ENCODE measurements at places on chromosomes 12 and 14.

- no peak for DNase-seq
Measured at GRCh38 chr12:126903027-126903876, 1363.7 kb upstream of the TMEM132C start.

DNA sequence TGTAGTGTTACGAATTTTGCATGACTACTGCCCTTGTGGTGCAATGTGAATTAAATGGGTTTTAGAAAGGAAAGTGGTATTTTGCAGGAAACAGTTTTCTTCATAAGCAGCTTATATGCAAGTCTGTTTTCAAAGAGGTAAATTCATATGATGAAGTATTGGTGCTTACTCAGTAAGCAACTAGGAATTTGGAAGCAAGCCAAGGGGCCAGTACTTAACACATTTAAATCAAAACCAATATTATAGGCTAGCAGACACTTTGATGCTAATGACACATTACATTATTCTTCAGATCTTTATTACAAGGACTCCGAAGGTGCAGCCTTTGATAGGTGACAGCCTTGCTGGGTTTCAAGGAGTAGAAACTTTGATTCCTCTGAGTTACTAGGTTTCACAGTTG, 23.1 kb downstream of the MGAT4C start:
- no peak for DNase-seq

DNA sequence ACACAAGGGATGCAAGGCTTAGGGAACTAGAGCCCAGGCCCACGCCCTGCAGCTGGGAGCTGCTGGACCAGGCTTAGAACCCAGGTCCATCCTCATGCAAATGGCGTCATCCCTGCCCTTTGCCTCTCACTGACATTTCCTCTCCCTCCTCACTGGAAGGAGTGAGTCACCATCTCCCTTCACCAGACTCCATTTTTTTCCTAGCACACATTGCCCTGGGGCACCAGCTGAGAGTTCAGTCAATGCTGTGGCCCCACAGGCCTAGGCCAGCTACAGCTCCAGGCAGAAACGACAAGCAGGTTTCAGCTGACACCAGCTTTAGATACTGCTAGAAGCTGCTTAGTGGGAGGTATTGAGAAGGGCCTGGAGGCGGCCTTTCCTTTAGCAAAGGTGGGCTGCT, 98.9 kb downstream of the RIMBP2 start:
- no peak for DNase-seq

DNA sequence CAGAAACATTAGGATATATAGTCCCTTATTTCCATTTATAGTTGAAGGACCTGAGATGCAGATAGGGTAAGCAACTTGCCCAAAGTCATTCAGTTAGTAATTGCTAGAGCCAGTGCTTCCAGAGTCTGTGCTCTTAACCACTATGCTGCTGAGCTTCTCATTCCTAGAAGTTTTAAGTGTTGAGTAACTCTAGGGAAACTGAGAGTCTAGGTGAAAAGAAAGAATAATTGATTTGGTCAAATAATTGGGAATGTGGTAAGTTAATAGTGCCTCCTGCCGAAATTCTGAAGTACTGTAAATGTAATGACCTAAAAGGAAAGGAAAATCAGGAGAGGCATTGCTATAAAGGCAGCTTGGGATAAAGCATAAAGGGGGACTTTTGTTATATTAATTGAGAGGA, 14.1 kb downstream of the PYROXD1 start:
- no peak for DNase-seq

DNA sequence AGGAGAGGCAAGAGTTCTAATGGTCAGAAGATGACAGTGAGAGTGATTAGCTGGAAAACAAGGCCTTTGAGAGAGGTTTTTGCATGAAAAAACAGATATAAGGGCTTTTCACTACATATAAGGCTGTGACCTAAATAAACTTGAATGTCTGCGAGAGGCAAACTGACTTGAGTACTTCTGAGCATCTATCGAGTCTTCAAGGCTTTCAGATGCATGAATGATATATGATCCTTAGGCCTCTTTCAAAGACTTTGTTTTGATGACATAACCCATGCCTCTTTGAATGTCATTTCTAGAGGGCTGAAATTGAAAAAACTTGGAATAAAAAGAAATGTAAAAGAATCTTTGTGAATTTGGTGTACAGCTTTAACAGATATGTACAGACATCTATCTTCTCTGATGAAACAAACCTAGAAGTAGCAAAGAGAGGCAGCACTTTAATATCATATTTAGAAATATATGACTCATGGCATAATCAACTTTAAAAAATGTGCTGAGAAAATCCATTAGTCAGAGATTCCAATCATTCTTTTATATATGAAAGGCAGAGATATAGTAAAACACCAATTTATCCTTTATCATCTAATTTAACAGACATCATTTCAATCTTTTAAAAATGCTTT, 72.6 kb downstream of the PPM1H start:
- no peak for DNase-seq

DNA sequence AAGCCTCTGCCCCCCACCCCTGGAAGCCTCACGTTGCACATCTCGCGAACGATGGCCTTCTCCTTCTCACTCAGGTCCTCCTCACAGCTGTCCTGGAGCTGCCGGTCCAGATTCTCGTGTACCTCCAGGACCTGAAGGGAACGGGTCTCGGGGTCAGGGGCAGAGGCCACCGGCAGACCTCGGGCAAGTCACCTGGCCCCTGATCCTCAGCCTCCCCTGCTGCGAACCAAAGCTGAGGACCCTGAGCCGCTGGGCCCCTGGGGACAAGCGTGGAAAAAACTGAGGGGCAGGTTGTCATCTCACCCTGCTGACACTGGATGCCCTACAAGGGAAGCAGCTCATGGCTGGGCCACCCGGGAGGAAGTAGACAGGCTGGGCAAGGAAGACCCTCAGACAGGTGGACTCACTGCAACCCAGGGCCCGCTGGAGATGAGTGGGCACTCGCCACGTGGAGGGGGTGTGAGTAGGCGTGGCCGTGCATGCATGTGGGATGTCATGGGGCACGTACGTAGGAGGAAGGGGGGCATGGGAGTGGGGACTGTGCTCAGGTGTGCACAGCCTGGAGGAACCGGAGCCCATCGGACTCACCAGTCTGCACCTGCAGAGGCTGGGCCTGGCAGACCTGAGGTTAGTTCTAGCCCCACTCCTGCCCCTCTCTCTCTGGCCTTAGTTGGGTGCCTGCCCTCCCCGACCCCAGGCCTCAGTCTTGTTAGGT, 35.1 kb downstream of the CCNK start:
- DNase-seq = no peak

DNA sequence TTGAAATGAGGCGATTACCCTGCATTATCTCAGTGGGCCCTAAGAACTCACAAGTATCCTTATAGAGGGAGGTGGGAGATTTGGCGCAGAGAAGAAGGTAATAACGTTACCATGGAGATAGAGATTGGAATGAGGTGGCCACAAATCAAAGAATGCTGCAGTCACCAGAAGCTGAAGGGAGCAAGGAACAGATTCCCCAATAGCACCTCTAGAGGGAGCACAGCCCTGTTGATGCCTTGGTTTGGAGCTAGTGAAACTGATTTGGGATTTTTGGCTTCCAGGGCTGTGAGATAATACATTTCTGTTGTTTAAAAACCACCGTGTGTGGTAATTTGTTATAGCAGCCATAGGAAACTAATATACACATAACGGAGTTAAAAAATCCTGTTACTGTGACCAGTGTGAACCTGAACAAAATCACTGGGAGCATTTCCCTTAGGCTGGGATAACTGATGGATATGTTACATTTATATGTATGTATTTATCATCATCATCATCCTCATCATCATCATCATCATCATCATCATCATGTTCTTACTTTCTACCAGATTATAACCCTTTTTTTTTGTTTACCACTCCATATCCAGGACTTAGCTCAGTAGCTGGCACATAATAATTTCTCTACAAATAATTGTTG, 100.3 kb downstream of the LIN7A start:
- peak; percentile 41 for DNase-seq

DNA sequence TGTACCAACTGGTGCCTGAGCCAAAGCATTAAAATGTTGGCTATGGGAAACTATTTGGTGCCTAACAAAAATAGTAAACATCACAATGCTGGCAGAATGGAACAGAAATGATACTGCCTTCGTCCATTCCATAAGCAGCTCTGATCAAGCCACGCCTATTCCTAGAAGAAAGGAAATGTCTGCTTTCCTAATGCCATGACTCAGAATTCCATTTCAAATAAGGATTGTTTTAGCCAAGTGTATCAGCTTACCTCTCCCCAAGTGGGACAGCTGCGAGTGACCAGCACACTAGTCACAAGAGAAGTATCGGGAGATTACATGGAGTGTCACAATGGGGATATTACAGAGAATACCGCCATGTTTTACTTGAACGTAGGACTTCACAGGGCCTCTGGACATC, 38.7 kb downstream of the GLT8D2 start:
- no peak for DNase-seq

DNA sequence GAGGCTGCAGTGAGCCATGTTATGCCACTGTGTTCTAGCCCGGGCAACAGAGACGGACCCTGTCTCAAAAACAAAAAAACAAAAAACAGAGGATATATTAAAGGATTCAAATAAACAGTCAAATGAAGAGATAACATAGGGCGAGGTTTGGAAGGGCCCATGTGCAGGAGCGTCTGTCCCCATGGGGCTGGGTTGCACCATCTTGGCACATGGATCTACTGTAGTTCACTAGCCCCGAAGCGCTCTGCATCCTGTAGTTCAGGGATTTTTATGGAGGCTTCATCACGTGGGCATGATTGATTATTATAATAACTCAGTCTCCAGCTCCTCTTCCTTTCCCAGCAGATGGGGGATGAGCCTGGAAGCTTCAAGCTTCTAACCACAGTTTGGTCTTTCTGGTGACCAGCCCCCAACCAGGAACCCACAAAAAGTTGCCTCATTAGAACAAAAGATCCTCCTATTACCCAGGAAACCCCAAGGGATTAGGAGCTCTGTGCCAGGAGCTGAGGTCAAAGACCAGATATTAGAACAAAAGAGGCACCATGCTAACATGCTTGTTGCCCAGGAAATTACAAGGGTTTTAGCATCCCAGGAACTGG, 59.9 kb downstream of the HCAR2 start:
- peak; percentile 9 for DNase-seq

DNA sequence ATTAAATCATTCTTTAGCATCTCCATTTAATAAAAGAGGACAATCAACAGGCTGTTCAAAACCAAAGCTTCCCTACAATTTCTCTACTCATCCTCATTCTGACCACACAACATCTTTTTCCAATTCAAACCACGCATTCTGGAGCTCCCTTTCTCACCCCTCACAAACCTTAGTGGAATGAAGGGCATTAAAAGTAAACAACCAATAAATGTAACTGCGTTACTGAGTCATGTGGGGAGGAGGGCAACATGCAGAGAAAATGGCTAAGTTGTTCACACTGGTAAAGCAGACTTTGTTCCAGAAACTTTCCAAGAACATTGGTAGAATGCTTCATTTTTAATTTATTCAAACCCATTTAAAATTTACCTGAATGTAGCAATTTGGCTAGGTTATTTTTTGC, 19.6 kb downstream of the SOX5 start:
- no peak for DNase-seq

DNA sequence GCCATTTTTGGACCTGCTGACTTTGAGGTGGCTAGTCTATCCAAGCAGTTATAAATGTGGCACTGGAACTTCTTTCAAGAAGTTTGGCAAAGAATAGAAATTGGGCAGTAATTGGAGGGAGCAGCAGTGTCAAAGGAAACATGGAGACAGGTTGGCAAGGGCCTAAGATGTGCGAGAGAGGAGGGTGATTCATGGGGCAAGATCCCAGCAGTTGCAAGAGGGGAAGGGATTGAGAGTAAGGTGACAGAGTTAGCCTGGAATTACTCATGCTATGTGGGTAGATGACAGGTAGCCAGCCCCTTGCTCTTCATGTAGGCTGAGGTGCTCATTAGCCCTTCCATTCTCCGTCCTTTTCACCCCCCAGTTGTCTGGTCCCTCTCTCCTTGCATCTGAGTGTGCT, 42.2 kb downstream of the FBXL14 start:
- no peak for DNase-seq

- DNase-seq = peak; percentile 2
Measured at GRCh38 chr12:90909069-90909770, 45.8 kb downstream of the CCER1 start.

DNA sequence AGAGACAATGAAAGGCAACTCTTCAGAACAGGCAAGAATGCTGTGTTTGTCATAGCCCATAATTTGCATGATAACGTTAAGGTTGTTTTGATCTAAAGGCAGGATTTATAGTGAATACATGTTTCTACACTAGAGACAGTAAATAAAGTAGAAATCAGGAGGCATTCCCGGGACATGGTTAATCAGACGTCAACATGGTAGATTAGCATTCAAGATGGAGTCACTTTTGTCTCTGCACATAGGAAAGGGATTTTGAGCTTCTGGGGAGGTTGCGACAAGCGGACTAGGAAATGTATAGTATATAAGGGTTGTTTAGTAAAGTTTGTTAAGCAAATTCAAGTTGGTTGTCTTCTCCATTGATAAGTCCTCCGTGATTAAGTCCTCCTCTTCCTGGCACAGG, 2.8 kb upstream of the RNASE1 start:
- DNase-seq = no peak

DNA sequence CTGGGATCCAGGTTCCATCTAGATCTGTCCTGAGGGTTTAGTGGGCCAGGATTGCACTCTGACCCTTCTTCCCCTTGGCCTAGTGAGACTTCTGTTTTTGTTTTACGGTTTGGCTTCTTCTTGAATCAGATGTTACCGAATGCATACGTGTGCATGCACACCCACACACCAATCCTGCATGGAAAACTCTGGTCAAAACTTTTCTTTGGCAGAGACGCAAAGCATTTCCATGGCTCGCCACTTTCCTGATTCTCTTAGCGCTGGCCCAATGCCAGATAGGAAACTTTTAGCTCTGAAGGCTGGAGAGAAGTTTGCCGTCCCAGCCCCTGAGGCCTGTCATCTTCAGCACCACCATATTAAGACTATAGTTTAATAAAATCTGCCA, 67.4 kb upstream of the ACTN1 start:
- DNase-seq = no peak

GRCh38 chr14:86430853-86431252, 900.9 kb downstream of the FLRT2 start:
- DNase-seq = no peak

GRCh38 chr12:64269161-64269560, 47.1 kb upstream of the KICS2 start:
- no peak for DNase-seq

DNA sequence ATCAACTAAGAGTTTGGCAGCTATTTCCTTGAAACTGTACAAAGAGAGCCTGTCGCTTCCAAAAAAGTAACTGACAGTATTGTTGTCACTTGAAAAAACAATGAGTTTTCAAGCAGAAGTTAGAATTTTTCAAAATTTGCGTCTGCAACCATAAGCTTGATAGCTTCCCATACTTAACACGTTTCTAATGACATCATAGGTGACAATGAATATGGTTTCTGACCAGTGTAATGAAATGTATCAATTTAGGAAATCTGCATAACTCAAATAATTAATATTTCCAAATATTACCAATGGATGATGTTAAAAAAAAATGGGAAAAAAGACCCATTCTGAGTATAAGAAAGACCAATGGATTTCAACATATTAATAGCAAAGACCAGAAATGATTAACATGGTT, 165.4 kb upstream of the CRY1 start:
- no peak for DNase-seq

GRCh38 chr12:106022568-106023012, 116.2 kb downstream of the NUAK1 start:
- no peak for DNase-seq
